ENCODE measurements at places on chromosomes 6 and 20. TPM values are rescaled to one million over a fixed set of nuclear protein-coding genes. Genes with fewer than 3 reads are reported as not detected.

- DNase-seq = no peak
Observed at GRCh38 chr6:150527100-150527499, 72.6 kb upstream of the PLEKHG1 start.

GRCh38 chr20:18404172-18404571, 62.7 kb downstream of the DZANK1 start:
- no peak for DNase-seq

Gene TRPC4AP
- polyA plus RNA-seq = 98.4 TPM

DNA sequence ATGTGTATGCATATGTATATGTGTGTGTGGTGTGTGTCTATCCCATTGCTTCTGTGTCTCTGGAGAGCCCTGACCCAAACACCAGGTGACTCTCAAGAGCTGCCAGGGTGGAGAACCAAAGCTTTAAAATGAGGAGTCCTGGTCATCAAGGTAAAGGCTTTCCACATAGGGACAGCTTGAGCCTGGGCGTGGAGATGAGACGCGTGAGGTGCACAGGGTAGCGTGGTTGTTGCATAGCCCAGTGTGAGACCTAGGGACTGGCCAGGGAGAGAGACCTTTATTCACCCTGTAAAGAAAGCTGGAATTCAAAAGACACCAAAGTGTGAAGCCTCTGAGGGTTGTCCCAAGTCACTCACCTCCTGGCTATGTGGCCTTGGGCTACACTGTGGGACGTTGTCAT, 149.1 kb downstream of the SYCP2 start:
- no peak for DNase-seq

GRCh38 chr6:30202366-30202765, 10.8 kb downstream of the TRIM26 start:
- DNase-seq = no peak

DNA sequence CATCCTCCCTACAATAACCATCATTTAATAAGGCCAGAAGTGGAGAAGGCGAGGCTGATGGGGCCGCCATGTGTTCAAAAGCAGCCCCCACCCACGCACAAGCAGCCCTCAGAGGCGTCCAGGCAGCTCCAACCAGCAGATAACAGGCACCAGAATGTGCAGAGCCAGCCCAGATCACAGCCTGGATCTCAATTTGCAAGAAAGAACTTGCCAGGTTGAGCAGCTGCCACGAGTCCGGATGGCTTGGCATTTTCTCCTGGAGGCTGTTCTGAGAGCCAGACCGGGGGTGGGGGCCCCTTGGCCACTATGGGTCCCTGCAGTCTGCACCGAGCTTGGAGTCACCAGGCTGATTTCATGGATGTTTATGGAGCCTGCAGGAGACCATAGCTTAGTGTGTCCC, 338.1 kb downstream of the PREX1 start:
- no peak for DNase-seq

GRCh38 chr6:169189686-169190085, 64.0 kb downstream of the THBS2 start:
- no peak for DNase-seq

- DNase-seq = no peak
Observed at GRCh38 chr6:20805021-20805420, 270.8 kb downstream of the CDKAL1 start.

GRCh38 chr6:2184700-2185455, 60.5 kb downstream of the GMDS start:
- no peak for DNase-seq

GRCh38 chr20:37413379-37413778, 67.4 kb downstream of the SRC start:
- no peak for DNase-seq

Gene CCM2L
- polyA plus RNA-seq = not detected

Gene TRERF1
- polyA plus RNA-seq = 0.58 TPM

DNA sequence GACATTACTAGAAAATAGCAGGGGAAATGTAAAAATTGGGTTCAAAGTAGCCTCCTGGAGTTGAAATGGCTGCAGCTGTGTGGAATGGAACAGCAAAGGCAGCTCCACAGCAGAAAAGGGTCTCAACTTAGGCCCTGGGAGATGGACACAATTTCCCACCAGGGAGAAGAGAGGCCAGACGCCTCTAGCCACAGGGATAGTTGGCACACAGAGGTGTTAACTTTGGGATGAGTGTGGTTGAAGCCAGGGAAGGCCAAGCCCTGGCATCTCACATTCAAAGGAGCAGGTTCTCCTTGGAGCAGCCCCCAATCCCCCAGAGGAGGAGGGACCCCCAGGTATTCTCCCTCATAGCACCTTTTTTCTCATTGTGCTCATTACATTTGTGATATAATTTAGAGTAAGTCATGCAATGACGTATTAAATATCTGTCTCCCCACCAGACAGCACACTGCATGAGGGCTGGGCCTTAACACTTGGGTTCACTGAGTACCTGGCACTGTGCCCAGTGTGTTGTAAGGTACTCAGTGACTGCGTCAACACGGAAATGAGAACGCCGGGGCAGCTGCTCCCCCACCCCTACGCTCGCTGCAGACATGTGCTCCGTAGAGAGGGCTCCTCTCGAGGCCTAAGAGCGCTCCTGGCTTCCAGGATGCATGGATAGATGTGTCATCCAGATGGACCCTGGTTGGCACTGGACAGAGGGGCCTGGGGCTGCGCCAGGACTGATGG, 76.0 kb upstream of the CD93 start:
- peak; percentile 99 for DNase-seq

Gene SLC17A1
- polyA plus RNA-seq = not detected

GRCh38 chr6:7546020-7546369, 4.5 kb downstream of the DSP start:
- no peak for DNase-seq

DNA sequence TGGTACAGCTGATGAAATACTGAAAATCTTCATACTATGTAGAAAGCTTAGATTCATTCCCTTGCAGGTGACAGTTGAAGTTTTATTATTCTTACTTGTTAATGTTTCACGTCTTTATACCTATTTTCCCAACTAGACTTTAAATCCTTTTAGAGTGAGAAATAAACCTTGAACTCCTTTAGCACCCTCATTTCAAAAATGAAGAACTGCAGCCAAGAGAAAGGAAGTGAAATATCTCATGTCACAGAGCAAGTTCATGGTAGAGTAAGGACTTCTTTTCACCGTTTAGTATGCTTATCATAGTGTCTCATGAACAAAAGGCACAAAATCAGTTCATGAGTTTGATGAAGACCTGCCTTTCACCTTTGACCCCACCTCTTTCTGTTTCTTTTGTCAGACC, 38.5 kb downstream of the ORC3 start:
- DNase-seq = no peak

GRCh38 chr6:2853769-2854395, 12.2 kb upstream of the SERPINB1 start:
- peak; percentile 91 for DNase-seq

All from CD14-positive monocyte (primary cell).